ENCODE measurements at places on chromosomes 2 and 18. TPM values are rescaled to one million over a fixed set of nuclear protein-coding genes. Genes with fewer than 3 reads are reported as not detected.

- H3K27me3 ChIP-seq, result no peaks in the 10 kb centered on the region
- H3K4me3 ChIP-seq, result no peak overlapping the region
- H3K27ac ChIP-seq, result no peak overlapping the region
- H3K4me1 ChIP-seq, result no peaks in the 10 kb centered on the region
- H3K36me3 ChIP-seq, result no peaks in the 10 kb centered on the region
These were observed 1607.3 kb upstream of the CELF4 start for GRCh38 chr18:39172695-39173421.

DNA sequence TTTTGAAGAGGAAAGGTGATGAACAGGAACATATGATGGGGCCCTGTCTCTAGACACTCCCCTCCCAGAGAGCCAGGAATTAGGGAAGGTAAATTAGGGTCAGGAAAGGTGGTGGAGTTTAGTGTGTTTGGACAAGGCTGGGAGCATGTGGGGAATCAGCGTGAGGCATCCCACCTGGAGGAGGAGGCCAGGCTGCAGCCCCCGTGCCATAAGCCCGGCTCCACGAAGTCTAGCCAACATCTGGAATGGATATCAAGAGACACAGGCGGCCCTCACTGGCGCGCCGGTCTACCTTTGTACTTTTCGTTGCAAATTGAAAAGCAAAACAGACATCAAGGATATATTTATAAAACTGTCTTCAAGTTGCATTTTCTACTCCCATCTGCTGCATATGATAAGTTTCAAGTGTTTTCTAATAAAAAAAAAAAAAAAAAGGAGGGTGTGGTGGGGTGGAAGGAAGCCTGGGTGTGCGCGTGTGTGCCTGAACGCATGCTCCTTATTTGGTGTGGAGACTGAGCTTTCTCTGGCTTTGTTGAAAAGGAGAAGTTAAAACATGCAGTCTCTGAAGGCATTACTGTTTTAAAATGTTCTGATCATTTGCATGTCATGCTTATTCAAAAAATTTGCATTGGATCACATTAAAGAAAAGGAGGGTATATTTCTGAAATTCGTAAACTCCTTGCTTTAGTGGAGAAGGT is 546.7 kb upstream of the ID2 start:
- H3K27ac ChIP-seq, result no peak overlapping the region
- H3K36me3 ChIP-seq, result no peaks in the 10 kb centered on the region
- H3K4me1 ChIP-seq, result peaks cover 3% of the 10 kb centered on the region
- no peak for DNase-seq

- no peak for DNase-seq
- H3K36me3 ChIP-seq, result no peaks in the 10 kb centered on the region
- no peak overlapping the region for H3K4me3 ChIP-seq
- no peak overlapping the region for H3K27ac ChIP-seq
- no peaks in the 10 kb centered on the region for H3K27me3 ChIP-seq
These were observed 717 bp downstream of the IHH start for GRCh38 chr2:219059725-219060682.

DNA sequence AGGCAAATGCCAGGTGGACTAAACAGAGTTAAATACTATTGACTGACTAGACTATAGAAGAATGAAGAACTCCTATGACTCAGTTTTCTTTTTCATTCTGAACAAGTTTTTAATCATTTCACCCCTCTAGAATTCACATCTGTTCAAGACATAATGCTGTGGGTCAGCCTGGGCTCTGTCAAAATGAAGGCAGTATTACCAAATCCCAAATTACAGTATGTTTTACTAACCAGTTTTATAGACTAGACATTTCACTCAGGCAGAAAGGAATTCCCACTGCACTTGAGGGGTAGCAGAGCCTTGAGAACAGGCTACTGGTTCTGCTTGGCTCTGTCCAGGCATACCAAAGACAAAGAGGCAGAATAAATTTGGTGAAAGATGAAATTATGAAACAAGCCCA is 511.7 kb downstream of the EPHA4 start:
- no peaks in the 10 kb centered on the region for H3K4me1 ChIP-seq
- H3K27me3 ChIP-seq, result no peaks in the 10 kb centered on the region
- no peak overlapping the region for H3K27ac ChIP-seq
- no peak for DNase-seq

DNA sequence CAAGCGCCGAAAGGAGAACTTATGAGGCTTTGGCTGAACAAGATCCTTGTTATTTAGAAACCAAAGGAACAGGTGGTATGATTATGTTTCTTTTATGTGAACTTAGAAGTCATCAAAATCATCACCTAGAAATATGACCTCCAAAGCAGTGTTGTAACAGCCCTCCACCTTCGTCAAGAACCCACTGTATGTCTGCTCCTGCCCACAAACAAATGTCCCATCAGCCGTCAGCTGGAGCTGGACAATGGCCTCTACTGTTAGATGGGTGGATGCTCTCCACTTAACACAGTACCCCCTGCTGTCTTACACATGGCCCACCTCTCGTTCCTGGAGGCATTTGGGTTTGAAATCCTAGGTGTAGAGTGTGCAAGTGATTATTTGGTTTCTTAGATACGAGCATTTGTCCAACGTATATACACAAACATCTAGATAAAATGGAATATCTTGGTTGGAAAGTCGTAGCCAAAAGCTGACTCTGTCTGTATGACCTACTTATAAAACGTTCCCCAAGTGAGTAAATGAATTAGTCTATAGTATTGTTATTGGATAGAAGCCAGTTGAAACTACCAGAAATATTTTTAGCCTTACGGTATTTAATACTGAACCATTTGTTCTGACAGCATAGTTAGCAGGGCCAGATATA is 113.0 kb downstream of the CRIM1 start:
- H3K36me3 ChIP-seq, result no peaks in the 10 kb centered on the region
- no peak overlapping the region for H3K4me3 ChIP-seq
- no peaks in the 10 kb centered on the region for H3K27me3 ChIP-seq
- peak overlapping the region; percentile 97 for H3K27ac ChIP-seq
- no peak for DNase-seq
- H3K4me1 ChIP-seq, result peaks cover 6% of the 10 kb centered on the region

DNA sequence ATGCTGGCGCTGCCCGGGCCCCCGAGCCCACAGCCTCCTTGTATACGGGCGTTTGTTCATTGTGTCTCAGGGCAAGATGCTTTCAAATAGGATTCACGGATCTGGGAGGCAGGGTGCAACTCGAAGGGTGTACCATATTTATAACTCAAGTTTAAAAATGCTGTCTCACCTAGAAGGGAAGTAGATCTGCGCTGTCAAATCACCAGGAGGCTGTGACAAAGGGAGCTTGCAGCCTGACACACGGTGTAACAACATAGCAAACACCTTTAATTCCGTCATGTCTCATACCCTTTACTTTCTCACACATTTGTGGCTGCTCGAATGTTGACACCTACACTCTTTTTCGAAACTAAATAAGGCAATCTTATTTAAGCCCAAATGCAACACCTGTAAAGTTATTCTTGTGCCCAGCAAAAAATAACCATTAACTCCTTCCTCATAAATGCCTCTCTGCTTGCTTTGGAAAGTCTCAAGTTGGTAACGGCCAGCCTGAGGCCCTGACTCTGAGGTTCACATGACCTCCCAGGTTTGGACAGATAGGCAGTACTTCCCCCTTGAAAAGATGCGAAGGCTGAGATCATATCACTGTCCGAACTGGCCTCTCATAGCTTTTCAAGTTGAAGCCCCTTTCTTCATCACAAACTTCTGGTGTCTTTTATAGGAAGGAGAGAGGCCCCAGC is 11.6 kb downstream of the ZEB2 start:
- H3K27me3 ChIP-seq, result no peaks in the 10 kb centered on the region
- peaks cover 11% of the 10 kb centered on the region for H3K4me1 ChIP-seq
- H3K36me3 ChIP-seq, result no peaks in the 10 kb centered on the region

COMMD1 gene
- total RNA-seq, result 39.6 TPM

CENPA gene
- total RNA-seq, result 0.23 TPM

GALR1 gene
- total RNA-seq, result 0.24 TPM
